HepG2 (cell line): ENCODE measurements at places on chromosomes 4 and X. TPM values are rescaled to one million over a fixed set of nuclear protein-coding genes. Genes with fewer than 3 reads are reported as not detected.

The PABPC1L2B gene
- total RNA-seq: not detected in 2 replicates

DNA sequence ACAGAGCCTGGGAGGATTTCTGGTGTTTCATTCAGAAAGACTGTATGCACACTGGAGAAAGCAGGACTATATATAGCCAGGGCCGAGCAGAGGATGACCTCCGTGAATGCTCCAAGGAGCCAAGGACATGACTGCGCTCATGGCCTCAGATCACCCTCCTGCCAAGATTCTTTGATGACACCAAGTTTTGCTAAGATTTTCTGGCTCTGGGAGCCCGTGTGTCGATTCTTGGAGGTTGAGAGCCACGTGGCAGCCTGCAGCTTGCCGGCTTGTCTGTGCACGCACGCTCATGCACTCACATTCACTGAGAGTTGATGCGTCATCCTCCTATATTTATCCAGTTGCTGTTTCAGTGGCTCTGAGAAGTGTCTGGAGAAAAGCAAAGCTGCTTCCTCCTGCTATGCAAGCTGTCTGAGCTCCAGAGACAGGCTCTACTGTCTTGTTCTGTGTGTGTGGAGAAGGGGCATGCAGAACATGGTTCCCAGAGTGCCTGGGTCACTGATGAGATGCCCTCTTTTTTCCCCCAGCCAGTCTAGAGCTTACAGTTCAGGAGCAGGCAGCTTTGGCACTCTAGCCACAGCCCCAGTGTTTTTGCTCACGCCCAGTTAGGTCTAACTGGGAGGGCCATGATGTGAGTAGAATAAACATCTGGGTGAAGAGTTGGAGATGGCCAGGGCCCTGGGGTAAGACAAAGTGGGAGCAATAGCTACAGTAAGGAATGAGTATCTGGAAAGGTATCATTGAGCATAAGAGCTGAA lies 64.9 kb upstream of the SCOC start:
- no peak for DNase-seq

DNA sequence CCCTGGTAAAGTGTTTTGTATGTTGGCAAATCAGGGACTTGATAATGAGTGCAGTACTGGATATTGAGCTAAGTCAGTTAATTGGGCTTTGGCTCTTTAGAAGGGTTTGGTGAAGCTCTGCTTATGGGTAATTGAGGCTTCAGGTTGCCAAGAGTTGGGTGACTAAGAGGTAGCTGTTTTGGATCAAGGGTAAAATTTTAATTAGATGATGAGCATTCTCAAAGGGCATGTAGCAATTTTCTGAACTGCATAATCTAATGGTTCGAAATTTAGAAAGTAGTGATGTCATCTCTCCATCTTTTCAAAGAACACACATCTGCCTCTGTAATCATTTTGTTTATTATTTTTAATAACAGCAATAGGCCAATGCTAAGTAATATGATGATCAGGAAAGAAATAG lies 5.5 kb upstream of the TRIM2 start:
- no peak for DNase-seq

The SATL1 gene
- not detected in 2 replicates for total RNA-seq

The ESX1 gene
- not detected in 2 replicates for total RNA-seq

GRCh38 chr4:140368686-140369085 lies 4.8 kb upstream of the SCOC start:
- DNase-seq: no peak
